Omental fat pad (tissue), 4 donors: ENCODE measurements at places on chromosomes 1 and 21. TPM values are rescaled to one million over a fixed set of nuclear protein-coding genes. Genes with fewer than 3 reads are reported as not detected.

Gene KRTAP13-2
- total RNA-seq = not detected

Gene HRNR
- not detected for total RNA-seq

Gene DENND2D
- total RNA-seq = 41.7 TPM

Gene FDPS
- total RNA-seq = 94.4 TPM

Gene CYP4A11
- total RNA-seq = 0.79 TPM

Gene TIE1
- total RNA-seq = 46.0 TPM

Gene KCNE2
- not detected for total RNA-seq

Gene HMCN1
- total RNA-seq = 12.2 TPM
